ENCODE measurements at places on chromosomes 7 and 10.

DNA sequence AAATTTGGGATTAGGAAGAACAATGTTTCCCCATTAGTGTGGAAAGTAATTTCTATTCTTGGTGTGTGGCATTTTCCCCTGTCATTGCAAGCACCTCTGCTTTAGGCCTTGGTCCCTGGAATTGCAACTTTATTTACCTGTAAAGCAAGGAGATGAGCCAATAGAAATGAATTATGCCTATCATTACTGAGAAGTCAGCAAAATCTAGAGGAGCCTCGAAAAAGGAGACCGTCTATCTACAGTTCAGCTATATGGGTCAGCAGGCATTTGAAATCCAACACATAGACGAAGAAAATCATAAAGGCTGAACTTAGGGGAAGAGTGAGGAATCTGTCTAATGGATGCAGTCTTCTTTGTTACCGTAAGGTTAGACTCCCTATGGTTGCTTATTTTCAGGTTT lies 161.1 kb downstream of the CCDC71L start:
- no peak for DNase-seq

GRCh38 chr7:33901199-33901598 lies 4.1 kb upstream of the BMPER start:
- DNase-seq = peak; percentile 57

DNA sequence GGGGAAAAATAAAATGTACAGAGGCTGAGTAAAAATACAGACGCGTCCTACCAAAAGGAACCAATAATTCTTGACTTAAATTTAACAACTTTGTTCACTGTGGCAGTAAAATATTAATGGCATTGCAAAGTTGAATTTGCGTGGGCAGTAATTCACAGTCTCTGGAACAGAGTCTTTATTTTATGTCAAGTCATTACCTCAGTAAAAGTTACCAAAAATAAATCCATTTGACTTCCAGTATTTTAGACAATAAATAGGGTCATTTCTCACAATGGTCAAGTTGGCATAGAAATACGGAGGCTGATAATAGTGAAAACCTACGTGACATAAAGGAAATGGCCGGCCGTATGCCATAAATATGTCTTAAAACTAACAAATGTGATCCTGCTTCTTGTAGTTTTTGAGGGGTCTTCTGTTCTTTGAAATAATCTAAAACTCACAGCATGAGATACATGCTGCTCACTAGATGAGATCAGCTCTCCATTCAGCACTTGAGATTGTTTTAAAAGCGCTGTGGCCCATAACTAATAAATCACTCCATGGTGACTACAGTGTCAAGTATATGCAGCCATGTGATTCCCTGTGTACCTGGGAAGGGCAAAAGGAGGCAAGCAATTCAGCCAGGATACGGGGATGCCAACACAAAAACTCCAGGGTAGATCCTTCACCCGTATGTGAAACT lies 75.3 kb downstream of the DOCK4 start:
- DNase-seq = no peak

- DNase-seq = peak; percentile 66
These were observed 120.0 kb downstream of the SRPK2 start for GRCh38 chr7:105268511-105269392.

DNA sequence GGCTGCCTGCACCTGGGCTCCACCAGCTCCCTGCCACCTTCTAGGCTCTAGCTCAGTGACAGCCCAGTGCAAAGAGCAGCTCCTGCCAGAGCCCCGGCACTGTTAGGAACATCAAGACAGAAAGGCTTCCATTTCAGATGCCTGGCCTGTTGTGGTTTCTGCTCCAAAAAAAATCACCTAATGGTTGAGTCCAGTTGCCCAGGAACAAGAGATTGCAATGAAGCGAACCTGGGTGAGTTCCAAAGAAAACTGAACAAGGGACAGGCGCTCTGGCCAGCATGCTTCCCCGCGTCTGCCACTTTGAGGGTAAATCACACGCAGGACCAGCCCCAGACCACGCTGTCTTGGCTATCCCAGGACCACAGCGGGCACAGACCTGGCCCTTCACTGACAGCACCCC lies 47.0 kb upstream of the RASGEF1A start:
- DNase-seq = no peak

- DNase-seq = peak; percentile 11
These were observed 56.5 kb downstream of the CTTNBP2 start for GRCh38 chr7:117816727-117817126.

GRCh38 chr10:29012926-29013554 lies 275.8 kb upstream of the LYZL1 start:
- DNase-seq = peak; percentile 34

GRCh38 chr7:28621369-28621841 lies 209.1 kb downstream of the CREB5 start:
- DNase-seq = peak; percentile 15

GRCh38 chr7:109126404-109127050 lies 556.9 kb downstream of the DNAJB9 start:
- no peak for DNase-seq

DNA sequence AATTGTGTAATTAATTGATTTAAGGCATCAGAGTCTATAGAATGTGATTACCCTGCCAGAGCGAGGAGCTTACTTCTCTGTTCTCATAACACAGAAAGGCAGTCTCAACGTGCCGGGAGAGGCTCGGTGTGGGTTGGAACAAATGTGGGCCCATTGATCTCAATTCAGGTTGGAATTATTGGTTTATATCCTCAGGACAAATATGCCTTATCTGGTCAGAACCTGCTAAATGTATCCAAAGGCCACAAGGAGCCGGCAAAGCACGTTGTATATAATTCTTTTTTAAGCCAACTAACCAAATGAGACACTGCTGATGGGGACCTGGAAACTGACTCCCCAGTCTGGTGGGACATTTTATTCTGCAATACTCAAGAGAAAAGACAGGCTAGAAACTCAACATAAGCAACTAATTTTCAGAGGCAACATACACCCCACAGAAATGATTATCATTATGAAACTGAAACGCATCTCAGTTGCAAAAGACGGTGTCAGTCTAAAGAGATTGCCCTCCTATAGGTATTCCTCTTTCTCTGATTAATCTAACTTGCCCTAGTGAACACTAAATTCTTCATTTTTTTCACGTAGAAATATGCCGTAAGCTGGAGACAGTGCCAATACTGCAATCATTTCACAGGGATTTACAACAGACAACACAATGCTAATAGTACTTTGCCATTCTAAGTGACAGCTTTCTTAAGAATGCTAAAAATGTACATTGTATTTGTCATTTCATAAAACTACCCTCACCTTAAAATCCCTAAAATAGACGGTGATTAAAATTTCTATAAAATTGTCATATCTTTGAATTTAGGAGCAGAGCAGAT lies 9.4 kb downstream of the EBF3 start:
- DNase-seq = no peak

DNA sequence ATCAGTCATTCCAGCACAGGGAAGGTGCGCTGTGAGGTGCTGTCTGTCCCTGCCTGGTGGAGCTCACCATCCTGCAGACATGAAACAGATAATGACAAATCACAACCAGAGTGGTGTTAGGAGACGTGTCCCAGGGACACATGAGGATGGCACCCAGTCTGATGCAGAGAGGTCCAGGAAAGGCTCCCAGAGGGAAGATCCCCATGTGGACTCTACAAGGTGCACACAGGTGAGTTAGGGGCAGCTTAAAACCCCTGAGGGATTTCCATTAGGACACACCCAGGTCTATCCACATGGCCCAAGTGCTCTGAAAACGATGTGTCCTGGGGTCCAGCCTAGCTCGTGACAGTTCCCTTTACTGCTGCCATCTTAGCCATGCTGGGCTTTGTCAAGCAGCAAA lies 91.4 kb downstream of the ADARB2 start:
- DNase-seq = no peak

GRCh38 chr10:3415038-3415736 lies 242.6 kb upstream of the PITRM1 start:
- no peak for DNase-seq

- DNase-seq = no peak
These were observed 283.6 kb downstream of the BICC1 start for GRCh38 chr10:58796242-58796641.

DNA sequence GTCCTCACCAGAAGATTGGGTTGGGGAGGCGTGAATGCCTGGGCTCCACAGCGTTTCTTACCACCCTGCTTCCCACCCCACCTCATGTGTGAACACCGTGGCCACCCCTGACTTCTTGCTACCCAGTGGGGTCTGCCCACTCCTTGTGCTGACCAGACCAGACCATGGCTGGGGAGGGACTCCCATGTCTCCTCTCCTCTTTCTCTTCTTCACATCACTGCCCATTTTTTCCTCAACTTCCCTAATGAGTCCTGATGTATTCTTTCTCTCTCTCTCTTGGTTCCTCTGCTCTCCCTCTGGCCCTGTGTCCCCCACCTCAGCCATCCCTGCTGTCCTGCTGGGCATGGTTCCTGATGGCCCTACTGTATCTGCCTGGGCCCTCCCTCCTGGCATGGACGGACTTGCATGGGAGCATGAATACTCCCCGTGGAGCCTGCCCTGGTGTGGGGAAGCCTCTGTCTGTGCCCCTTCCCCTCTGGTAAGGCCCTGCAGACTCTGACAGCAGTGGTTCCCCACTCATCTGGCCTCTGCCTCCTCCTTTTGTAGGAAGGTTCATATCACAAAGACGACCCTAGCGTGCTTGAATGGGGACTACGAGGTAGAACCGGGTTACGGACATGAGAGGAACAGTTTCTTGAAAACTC lies 85.5 kb downstream of the ADCY1 start:
- DNase-seq = no peak

DNA sequence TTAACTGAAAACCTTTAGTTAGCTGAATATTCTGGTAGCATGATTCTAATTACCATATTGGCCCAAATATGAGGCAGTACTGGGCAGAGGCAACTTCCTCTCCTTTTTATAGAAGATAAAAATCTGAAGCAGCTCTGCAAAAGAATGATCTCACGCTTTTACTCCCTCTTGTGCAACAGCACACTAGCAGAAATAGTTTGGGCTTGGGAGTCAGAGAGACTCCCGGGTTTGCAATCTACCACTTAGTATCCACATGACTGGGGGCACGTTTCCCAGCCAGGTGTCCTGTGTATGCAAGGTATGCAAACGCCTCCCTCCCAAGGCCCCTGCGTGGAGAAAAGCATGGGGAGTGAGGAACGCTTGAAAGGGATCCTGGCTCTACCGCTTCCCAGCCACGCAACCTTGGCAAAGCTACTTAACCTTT lies 47.2 kb upstream of the RHEB start:
- peak; percentile 87 for DNase-seq

Measured in EH (cell line).